ENCODE measurements at places on chromosomes 12 and 14. TPM values are rescaled to one million over a fixed set of nuclear protein-coding genes. Genes with fewer than 3 reads are reported as not detected.

CELA1 gene
- total RNA-seq, result not detected

COCH gene
- 10.3 TPM for total RNA-seq

ADAM20 gene
- total RNA-seq, result 1.8 TPM

CAPS2 gene
- total RNA-seq, result 12.1 TPM

BDKRB2 gene
- total RNA-seq, result 0.27 TPM

SYNJ2BP gene
- total RNA-seq, result 24.8 TPM

MAP3K9 gene
- total RNA-seq, result 23.3 TPM

LRRC9 gene
- total RNA-seq, result not detected

GRCh38 chr14:71437870-71438269 is 494.4 kb upstream of the RGS6 start:
- DNase-seq, result no peak
- H3K27ac ChIP-seq, result no peak overlapping the region
- no peaks in the 10 kb centered on the region for H3K27me3 ChIP-seq

- peak overlapping the region; percentile 40 for H3K4me3 ChIP-seq
- H3K4me1 ChIP-seq, result peaks cover 75% of the 10 kb centered on the region
- H3K36me3 ChIP-seq, result peaks cover 62% of the 10 kb centered on the region
- no peaks in the 10 kb centered on the region for H3K27me3 ChIP-seq
- peak overlapping the region; percentile 80 for H3K27ac ChIP-seq
- DNase-seq, result peak; percentile 86
Measured at GRCh38 chr14:68939893-68940613, 39.0 kb downstream of the ACTN1 start.

GRCh38 chr14:99094901-99095300 is 177.1 kb downstream of the BCL11B start:
- no peaks in the 10 kb centered on the region for H3K27me3 ChIP-seq
- DNase-seq, result no peak
- no peak overlapping the region for H3K4me3 ChIP-seq
- H3K27ac ChIP-seq, result no peak overlapping the region

DNA sequence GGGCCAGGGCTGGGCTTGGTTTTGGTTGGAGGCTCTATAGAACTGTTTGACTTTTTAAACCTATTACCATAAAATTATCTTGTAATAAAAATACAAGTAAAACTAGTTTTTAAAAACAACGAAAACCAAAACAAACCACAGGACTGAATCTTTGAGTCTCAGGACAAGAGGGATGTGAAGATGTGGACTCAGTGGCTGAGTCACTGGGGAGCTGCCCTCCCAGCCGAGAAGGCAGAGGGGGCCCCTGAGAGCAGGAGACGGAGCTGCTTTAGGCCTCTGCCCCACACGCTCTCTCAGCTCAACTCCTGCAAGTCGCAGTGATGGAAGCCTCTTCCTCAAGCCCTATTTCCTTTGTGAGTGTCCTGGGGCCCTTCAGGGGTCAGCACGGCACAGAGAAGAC is 59.0 kb downstream of the CDC42BPB start:
- peaks cover 21% of the 10 kb centered on the region for H3K4me1 ChIP-seq
- DNase-seq, result no peak
- peaks cover 64% of the 10 kb centered on the region for H3K36me3 ChIP-seq
- H3K27ac ChIP-seq, result no peak overlapping the region

GRCh38 chr14:51295646-51296263 is 55.7 kb downstream of the TMX1 start:
- H3K4me3 ChIP-seq, result no peak overlapping the region
- H3K4me1 ChIP-seq, result peaks cover 18% of the 10 kb centered on the region
- H3K27me3 ChIP-seq, result no peaks in the 10 kb centered on the region

- H3K27ac ChIP-seq, result peak overlapping the region; percentile 65
- H3K36me3 ChIP-seq, result no peaks in the 10 kb centered on the region
- no peak for DNase-seq
- no peak overlapping the region for H3K4me3 ChIP-seq
- peaks cover 13% of the 10 kb centered on the region for H3K4me1 ChIP-seq
Measured at GRCh38 chr12:15939111-15939510, 28.0 kb downstream of the DERA start.

DNA sequence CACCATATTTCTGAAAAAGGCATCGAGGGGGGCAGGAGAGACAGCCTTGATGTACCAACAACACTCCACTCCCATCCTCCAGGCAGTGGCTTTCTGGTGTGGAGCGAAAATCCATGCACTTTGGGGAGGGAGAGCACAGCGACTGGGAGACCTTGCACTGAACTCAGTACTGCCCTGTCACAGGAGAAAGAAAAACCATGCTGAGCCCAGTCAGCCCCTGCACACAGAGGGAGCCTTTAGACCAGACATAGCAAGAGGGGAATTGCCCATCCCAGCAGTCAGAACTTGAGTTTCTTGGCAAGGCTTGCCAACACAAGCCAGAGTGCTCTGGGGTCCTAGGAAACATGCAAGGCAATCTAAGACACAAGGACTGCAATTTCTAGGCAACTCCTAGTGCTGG is 24.8 kb upstream of the SLC6A15 start:
- H3K36me3 ChIP-seq, result no peaks in the 10 kb centered on the region
- no peak for DNase-seq

- no peak for DNase-seq
- no peaks in the 10 kb centered on the region for H3K27me3 ChIP-seq
- no peak overlapping the region for H3K4me3 ChIP-seq
- H3K4me1 ChIP-seq, result no peaks in the 10 kb centered on the region
- no peaks in the 10 kb centered on the region for H3K36me3 ChIP-seq
- H3K27ac ChIP-seq, result no peak overlapping the region
Measured at GRCh38 chr14:28999656-29000055, 233.1 kb downstream of the FOXG1 start.

DNA sequence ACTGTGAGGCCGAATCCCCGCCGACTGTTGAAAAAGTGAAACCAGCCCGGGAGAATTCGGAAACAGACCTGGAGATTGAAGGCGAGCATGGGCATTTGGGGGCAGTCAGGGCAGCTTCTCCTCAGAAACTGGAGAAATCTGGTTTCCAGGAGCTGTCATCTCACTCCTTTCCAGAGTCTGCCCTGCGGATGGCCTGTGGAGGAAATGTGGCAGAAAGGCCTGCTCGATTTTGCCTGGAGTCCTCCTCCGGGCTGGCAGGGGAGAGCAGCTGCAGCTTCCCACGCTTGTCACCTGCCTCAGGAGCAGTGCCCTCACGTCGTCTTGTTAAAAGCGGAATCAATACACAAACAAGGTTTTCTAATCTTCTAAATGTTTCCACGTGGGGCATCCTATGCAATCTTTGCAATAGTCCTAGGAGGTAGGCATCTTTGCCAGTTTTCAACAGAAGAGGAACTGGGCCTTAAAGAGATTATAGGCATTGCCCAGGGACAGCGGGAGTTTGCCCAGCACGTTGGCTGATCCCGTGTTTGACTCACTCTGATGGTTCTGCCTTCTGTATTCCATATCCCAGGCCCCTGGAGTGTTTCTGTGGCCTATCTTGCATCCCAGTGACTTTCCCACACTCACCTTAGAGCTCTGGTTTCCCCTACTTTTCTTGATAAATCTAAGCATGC is 2.3 kb downstream of the LRRC74A start:
- peaks cover 8% of the 10 kb centered on the region for H3K4me1 ChIP-seq
- DNase-seq, result no peak
- peaks cover 48% of the 10 kb centered on the region for H3K27me3 ChIP-seq
- H3K4me3 ChIP-seq, result no peak overlapping the region

GRCh38 chr12:97560350-97560749 is 97.7 kb downstream of the RMST start:
- H3K27ac ChIP-seq, result no peak overlapping the region
- no peaks in the 10 kb centered on the region for H3K36me3 ChIP-seq
- H3K27me3 ChIP-seq, result no peaks in the 10 kb centered on the region
- H3K4me1 ChIP-seq, result peaks cover 27% of the 10 kb centered on the region

- H3K4me3 ChIP-seq, result no peak overlapping the region
- H3K36me3 ChIP-seq, result no peaks in the 10 kb centered on the region
- no peaks in the 10 kb centered on the region for H3K4me1 ChIP-seq
- no peak for DNase-seq
Measured at GRCh38 chr12:128077211-128077916, 189.6 kb upstream of the TMEM132C start.

- H3K4me3 ChIP-seq, result no peak overlapping the region
- DNase-seq, result no peak
- peaks cover 56% of the 10 kb centered on the region for H3K27me3 ChIP-seq
- H3K36me3 ChIP-seq, result no peaks in the 10 kb centered on the region
- H3K4me1 ChIP-seq, result no peaks in the 10 kb centered on the region
Measured at GRCh38 chr14:106610691-106611090, 1084.3 kb downstream of the TMEM121 start.

- peaks cover 29% of the 10 kb centered on the region for H3K4me1 ChIP-seq
- no peak overlapping the region for H3K4me3 ChIP-seq
- no peaks in the 10 kb centered on the region for H3K27me3 ChIP-seq
- H3K36me3 ChIP-seq, result peaks cover 6% of the 10 kb centered on the region
- no peak for DNase-seq
Measured at GRCh38 chr12:89461190-89461589, 63.4 kb downstream of the GALNT4 start.

GRCh38 chr12:132779781-132780353 is 18.2 kb upstream of the ANKLE2 start:
- no peak overlapping the region for H3K4me3 ChIP-seq
- DNase-seq, result no peak
- H3K4me1 ChIP-seq, result no peaks in the 10 kb centered on the region
- no peaks in the 10 kb centered on the region for H3K27me3 ChIP-seq
- H3K27ac ChIP-seq, result no peak overlapping the region

DNA sequence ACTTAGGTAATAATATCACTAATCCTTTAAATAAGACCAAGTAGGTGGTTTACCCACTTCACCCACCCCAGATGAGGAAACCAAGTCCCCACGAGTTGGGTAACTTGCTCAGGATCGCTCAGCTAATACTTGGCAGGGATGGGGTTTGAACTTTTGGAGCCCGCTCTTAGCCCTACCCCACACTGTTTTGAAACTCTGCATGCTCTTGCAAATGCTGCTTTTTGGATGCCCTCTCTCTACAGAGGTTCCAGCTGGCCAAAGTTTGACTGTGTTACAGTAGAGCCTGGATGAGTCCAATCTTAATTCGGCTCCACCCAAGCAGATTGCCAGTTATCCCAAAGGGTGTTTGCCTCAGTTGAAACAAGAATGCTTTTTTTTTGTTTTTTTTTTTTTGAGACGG is 6.8 kb downstream of the PLEKHG3 start:
- DNase-seq, result no peak
- H3K4me1 ChIP-seq, result peaks cover 57% of the 10 kb centered on the region
- H3K27me3 ChIP-seq, result no peaks in the 10 kb centered on the region
- peaks cover 21% of the 10 kb centered on the region for H3K36me3 ChIP-seq

- no peak for DNase-seq
- H3K36me3 ChIP-seq, result no peaks in the 10 kb centered on the region
- H3K4me3 ChIP-seq, result no peak overlapping the region
- no peaks in the 10 kb centered on the region for H3K27me3 ChIP-seq
- H3K4me1 ChIP-seq, result no peaks in the 10 kb centered on the region
- no peak overlapping the region for H3K27ac ChIP-seq
Measured at GRCh38 chr12:99713946-99714520, 66.5 kb downstream of the GARIN6 start.
